Left renal pelvis (tissue), 4 donors: ENCODE measurements at places on chromosomes 1 and 21. TPM values are rescaled to one million over a fixed set of nuclear protein-coding genes. Genes with fewer than 3 reads are reported as not detected.

DNA sequence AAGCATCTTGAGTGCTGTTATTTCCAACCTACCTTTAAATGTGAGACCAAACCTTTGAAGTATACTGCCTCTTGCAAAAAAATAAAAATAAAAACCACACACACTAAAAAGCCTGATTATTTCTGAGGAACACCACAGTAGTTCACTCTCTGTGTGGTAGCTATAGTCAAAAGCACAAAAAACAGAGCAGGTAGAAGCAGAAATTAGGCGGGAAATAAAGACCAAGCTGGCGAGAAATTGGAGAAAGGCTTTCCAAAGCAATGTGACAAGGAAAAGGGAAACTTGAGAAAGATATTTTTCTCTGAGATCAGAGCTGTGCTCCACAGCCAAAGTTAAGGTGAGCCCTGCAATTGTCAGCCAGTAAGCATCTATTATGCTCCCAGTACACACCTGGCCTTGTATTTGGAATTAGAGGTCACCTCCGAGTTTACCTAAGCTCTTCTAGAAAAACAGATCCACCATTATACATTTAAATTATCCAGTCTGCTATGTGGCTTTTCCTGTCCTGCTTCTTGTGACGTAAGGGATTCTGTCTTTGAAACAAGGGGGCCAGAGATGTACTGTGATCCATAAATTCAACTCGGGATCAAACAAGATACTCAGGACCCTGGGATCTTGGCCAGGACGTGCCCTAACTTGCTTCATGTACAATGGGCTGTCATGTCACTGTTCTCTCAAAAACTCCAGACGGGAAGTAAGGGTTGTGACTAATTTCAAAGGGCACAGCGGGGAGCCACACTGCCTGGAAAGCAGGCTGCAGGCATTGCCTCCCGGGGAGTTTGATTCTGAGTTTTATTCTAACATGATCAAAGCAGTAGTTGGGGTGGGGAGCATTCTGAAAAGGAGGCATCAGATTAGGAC lies 39.8 kb upstream of the RAB4A start:
- no peak for DNase-seq

GRCh38 chr1:204017032-204017431 lies 55.9 kb upstream of the SOX13 start:
- no peak for DNase-seq

DNA sequence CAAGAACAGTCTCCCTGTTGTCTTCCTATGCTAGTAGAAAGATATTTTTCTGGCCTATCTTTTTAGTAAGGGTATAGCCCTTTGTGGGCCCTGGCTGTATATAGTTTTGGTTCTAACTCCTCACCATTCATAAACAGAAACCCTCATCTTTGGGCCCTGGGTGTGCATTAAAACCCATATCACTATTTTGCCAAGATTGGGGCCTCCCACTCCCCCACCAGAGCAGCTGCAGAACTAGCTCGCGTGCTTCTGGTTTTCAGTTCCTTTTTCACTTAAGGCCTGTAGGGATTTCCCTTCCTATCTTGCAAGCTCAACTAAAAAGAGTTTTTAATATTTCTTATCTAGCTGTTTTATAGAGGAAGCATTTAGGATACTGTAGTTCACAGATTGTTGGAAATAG lies 106.4 kb downstream of the RGL1 start:
- DNase-seq, result no peak

DNA sequence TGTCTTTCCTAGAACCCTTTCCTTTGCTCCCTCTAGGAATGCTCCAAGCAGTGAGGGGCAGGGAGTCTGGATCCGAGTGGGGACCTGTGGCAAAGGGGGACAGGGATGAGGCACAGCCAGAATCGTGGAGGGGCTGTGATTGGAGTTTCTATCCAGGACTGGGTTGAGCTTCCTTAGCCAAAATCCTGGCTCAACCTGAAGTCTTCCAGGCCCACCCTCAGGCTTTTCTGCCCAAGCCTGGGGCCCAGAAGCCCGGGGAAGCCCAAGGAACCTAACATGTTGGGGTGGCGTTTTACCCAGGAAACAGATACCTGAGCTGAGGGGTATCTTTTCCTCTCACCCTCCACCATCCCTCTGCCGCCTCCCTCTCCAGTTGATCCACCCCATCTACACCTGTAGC lies 5.4 kb downstream of the MYOG start:
- DNase-seq, result no peak

GRCh38 chr21:45997205-45997494 lies 15.6 kb downstream of the COL6A1 start:
- DNase-seq, result no peak

DNA sequence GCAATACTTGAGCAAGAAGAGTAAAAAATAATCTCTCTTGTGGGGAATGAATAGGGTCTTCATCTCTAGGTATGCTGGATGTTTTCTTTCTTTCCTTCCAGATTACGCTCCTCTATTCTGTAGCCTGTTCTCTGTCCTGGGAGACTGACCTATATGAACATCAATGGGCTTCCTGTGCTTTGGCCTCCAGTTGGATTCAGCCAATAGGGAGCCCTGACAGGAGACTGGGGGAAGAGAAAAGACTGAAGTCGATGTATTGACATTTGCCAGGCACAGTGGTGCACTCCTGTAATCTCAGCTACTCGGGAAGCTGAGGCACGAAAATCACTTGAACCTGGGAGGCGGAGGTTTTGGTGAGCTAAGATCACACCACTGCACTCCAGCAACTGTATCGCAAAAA lies 17.6 kb downstream of the SEMA6C start:
- no peak for DNase-seq

DNA sequence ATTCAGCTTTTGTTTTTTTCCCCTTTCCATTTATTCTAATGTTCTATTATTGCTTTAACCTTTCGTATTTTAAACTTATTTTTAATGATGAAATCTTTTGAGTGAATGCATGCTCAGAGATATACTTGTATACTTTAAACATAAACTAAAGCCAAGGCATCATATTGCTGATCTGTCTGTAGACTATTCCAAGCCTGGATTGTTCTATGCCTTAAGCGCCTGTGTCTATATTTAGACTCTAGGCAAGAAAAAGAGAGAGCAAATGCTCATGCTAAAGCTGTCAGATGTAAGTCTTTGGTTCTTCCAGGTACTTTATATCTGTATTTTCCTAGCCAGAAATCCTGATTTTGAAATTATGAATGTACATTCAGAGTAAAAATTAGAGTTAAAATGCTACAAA lies 14.4 kb downstream of the SH3GLB1 start:
- DNase-seq, result no peak

GRCh38 chr1:246367041-246367440 lies 140.0 kb downstream of the SMYD3 start:
- DNase-seq, result no peak

GRCh38 chr1:34053660-34054059 lies 111.4 kb downstream of the CSMD2 start:
- DNase-seq, result no peak

Gene HSPA6
- 0.33 TPM for polyA plus RNA-seq

Gene TPR
- polyA plus RNA-seq, result 111 TPM

Gene OR14K1
- polyA plus RNA-seq, result not detected

Gene CHD5
- polyA plus RNA-seq, result 0.63 TPM

Gene LCE1C
- not detected for polyA plus RNA-seq

Gene LRRC53
- not detected for polyA plus RNA-seq

Gene MXRA8
- polyA plus RNA-seq, result 133 TPM
